Activated naive CD4-positive, alpha-beta T cell treated with anti-CD3 and anti-CD28 coated beads, Interleukin-2, amount 50 U/mL, for 16 hours (primary cell): ENCODE measurements at places on chromosomes 7 and 10.
A peak's percentile ranks its signal among the peaks of the same experiment; 100 is the strongest.

DNA sequence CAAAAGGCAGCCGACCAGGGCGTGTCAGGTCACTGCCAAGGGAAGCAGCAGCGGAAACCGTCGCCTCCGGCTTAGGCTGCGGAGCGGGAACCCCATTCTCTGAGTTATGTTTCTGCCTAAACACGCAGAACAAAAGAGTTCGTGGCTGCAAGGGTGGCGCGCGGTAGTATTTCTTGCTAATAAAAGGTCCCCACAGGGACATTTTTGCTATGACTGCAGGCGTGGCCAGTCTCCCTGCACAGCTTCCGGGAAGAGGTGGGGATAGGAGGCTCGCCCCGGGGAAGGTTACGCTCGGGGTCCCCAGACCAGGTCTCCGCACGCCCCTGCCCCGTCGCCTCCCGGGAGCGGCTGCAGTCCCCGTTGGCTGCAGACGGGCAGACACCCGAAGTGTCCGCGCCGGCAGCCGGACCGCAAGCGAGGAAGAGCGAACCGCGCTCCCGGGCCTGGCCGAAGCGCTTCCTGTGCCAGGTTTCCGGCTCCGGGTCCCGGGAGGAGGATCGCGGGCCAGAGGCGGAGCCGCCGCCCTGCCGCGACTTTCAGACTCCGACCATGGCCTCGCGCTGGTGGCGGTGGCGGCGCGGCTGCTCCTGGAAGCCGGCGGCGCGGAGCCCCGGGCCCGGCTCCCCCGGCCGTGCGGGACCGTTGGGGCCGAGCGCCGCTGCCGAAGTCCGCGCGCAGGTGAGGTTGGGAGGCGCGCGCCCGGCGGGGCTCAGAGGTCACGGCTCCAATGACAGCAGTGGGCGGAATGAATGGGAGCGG lies at the start of gene PDSS1:
Gene PDSS1 (plus strand): TSS at position 539 of the 759 bp plus-strand sequence. CDS start 11 bp downstream, at position 550.
- peak; percentile 69 for DNase-seq

DNA sequence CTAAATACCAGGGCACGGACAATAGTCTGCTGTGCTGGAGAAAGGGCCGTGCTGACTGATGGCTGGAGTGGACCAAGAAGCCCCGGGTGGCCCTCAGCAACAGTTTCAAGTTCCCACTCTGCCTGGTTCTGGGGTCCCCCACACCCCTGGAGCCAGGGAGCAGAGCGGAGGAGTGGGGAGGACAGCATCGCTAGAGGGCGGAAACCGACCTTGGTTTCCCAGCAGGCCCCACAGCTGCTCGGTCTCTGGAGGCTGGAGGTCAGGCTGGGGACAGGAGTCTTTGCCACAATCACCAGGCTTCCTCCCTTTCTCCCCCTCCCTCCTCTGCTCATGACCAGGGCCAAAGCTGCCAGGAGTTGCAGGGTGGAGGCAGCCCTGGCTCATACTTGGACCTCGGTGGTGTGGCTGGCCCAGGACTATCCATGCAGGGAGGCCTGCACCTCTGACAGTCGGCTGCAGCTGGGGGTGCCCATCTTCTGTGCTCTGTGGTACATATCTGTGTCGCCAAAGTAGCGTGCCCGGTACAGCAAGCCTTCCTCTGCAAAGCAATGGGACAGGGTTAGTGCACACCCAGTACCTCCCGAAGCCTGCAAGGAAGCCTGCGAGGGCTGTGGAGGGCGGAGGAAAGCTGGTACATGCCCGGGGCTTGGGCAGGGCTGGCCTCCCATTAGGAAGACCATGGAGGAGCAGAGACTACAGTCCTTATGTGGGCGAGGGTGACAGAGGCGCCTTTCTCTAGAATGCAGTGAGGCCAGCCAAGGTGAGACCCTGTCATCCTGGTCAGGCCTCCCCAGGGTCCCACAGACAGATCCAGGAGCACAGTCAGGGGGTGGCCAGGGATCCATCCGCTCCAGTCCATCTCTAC lies 19.1 kb downstream of the DNAJB12 start:
- DNase-seq, result no peak

DNA sequence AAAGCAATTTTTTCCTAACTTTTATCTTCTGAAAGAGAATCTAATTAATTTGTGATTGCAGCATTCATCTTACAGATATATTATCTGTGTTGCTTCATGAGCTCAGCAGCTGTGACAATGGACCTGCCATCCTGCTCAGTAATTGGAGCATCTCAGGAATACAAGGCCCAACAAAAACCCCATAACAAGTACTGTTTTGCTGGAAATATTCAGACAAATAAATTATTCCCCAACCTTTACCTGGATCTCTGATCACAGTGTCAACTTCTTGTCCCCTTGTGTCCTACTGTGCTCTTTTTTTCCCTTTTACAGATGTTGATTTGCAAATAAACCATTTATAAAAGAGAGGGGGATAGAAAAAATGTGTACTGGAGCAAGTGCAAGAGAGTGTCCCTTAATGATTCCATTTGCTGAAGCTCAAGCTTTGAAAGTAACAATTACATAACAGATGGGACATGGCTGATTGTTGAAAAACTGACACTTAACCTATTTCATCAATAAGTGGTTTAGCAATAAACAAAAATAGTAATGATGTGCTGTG lies 1063.4 kb upstream of the GHITM start:
- no peak for DNase-seq

- no peak for DNase-seq
These were observed 36.3 kb upstream of the PDK4 start for GRCh38 chr7:95632609-95633008.

- DNase-seq, result peak; percentile 12
These were observed 1.5 kb upstream of the NRP1 start for GRCh38 chr10:33335801-33336581.
